ENCODE measurements at places on chromosomes 2 and 18.

GRCh38 chr18:22309191-22309590 lies 108.5 kb downstream of the CTAGE1 start:
- no peak for DNase-seq

GRCh38 chr18:35077937-35078336 lies 36.7 kb downstream of the MAPRE2 start:
- DNase-seq = no peak

DNA sequence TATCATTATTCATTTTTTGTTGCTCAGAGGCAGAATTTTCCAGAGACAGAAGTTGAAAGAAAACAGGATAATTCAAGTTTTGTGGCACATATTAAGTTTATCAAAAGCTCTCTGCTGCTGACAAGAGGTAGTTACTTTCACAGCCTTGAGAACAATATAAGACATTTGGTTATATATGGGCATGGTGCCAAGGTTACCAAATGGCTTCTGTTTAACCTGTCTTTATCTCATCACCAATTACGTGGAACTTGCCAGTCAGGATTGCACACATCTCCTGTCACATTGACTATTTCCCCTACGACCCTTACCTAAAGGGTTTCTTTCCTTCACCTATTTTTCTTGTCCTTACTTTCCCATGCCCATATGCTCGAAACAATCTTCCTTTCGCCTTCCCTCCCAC lies 35.9 kb downstream of the KLF7 start:
- no peak for DNase-seq

DNA sequence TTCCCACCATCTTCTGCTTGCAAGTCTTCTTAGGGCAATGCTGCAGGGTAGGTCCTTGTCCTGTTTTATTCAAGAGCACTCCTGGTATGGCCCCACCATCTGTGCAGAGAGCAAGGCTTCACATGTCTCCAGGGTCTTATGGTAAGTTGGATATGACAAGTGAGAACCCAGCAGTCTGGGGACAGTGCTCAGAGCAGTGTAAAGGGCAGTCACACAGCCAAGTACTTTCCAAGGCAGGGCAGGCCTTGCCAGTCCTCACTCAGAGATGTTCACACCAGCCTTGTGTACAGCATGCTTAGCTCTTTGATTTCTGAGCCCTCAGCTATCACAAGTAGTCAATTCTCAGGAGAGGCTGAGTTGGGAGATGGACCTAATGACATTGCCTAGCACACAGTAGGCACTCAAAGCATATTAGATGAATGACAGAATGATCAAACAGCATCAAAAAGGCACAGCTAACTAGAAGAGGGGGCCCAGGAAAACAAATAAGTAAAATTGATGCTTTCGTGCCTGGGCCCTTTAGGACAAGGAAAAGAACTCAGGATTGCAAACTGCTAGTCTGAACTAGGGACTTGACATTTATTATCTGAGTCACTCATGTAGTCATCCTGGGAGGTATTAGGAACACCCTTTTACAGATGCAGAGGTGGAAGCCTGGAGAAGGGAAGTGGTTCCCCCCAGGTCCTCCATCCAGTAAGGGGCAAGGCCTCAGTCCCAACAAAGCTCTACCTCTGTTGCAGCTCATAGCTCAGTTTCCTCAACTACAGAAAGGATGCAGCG lies 86.7 kb upstream of the CTAGE1 start:
- DNase-seq = no peak

DNA sequence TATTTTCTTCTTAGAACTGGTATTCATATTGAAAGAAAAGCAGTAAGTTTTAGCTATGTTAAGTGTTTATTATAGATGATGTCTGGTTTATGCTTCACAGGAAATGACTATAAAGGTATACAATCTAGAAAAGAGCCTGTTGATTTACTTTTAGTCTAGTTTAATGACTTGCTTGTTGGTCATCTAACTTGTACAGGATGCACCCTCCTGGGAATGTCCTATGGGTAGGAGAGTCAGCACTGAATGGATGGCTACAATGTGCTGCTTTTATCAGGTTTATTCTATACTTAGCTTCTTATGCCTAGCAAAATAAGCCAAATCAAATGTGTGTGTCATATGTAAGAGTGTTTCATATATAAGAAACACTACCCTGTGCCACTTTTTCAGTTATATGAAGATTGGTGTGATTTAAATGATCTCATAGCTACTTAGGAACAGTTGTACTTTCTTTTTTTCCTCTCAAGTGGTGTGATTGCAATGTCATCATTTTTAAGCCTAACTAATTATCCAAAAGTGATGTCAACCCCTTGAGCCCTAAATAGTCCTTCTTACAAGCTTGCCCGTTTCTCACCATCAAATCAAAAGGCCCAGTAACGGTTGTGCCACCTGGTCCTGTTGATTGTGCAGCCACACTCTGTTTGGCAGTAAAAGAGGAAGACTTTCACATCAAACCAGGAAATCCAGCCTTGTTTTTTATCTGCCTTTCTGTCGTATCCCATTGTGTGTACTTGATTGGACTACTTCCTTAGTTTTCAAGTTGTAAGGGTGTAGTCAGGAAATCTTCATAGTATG lies 176.0 kb downstream of the DIS3L2 start:
- no peak for DNase-seq

GRCh38 chr2:47422016-47422415 lies 19.1 kb downstream of the MSH2 start:
- no peak for DNase-seq

- DNase-seq = no peak
Measured at GRCh38 chr2:117717072-117717471, 97.4 kb upstream of the DDX18 start.

DNA sequence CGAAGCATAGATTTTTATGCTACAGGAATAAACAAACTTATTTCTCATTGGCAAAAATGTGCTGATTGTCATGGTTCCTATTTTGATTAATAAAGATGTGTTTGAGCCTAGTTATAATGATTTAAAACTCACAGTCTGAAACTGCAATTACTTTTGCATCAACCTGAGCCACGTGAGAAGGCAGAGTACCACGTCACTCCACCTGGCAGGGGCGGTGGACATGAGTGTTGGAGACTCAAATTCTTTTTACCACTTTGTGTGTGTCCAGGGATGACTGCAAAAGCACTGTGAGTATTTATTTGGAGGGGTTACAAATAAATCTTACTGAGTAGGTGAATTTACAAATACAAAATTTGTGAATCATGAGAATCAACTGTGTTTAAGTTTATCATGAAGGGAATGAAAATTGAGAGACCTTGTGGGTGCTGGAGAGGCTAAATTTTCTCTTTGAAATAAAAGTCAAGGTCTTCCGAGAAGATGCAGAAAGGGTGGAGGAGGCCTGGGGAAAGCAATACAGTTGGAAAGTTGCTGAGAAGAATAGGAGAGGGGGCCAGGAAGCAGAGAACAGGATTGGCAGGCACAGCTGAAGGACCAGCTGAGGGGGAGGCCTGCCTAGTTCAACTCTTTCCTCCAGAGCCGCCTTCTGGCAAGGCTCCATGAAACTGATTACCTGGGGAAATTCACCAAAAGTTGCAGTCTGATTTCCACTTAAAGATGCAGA lies 316.4 kb downstream of the MYCN start:
- no peak for DNase-seq

DNA sequence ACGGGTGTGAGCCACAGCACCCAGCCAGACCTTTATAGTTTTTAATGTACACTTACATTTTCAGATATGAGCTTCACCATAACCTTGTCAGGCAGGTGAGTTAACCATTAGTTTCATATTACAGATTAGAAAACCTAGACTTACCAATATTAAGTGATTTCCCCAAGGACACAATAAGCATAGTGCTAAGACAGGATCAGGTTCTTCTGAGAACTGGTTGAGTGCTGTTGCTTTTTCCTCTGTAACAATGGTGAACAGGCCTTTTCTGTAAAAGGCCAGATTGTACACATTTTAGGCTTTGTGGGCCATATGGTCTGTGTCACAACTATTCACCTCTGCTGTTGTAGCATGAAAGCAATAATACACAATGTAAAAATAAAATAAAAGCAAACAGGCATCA lies 332.0 kb downstream of the PIK3C3 start:
- no peak for DNase-seq

DNA sequence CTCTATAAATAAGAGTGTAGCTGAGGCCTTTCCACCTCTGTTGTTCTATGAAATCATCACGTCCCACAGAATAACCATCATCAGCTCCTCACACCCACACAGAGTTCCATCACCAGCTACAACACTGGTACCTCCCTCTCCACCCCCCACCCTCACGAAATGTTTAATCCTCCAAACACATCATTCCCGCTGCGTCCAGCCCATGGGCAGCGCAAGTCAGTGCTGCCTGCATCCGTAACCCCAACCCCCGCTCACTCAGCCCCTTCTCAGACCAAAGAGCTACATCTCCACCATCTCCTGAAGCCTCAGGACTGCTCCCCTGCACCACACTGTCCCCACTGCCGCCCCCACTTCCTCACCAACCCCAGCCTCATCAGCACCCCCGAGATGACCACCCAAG lies 19.4 kb downstream of the DNMT3A start:
- no peak for DNase-seq

GRCh38 chr2:198098918-198099317 lies 294.5 kb downstream of the PLCL1 start:
- no peak for DNase-seq

GRCh38 chr2:165617741-165618481 lies 148.4 kb downstream of the CSRNP3 start:
- no peak for DNase-seq

DNA sequence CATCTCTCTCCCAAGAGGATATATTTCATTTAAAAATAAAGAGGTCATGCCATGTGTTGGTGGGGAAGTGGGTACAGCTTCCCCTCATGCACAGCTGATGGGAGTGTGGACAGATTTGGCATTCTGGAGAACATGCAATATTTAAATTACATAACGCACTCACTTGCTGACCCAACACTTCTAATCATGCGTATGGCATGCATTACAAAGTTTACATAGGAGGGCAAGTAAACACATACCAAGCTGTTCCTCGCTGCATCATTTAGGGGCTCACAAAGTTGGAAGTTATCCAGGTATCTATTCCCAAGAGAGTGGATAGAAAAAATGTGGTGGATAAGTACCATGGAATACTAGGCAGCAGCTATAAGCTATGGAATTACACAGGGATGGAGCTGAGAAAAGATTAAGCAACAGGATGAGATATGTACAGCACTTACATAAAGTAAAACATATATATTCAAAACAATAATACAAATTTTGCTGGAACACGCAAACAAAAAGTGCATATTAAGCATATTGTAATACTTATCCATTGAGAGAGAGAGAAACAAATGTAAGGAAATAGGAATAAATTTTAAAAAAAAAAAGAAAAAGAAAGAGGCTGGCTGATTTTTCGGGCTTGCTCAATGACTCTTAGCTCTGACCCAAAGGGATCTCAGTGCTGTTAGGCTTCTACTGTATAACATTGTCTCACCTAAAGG lies 11.0 kb downstream of the CYP1B1 start:
- DNase-seq = no peak

- no peak for DNase-seq
Measured at GRCh38 chr2:239576784-239577685, 176.2 kb upstream of the HDAC4 start.

GRCh38 chr2:120227111-120227991 lies 4.2 kb upstream of the TMEM185B start:
- no peak for DNase-seq

- DNase-seq = no peak
Measured at GRCh38 chr2:208794288-208794975, 387.8 kb downstream of the PTH2R start.

DNA sequence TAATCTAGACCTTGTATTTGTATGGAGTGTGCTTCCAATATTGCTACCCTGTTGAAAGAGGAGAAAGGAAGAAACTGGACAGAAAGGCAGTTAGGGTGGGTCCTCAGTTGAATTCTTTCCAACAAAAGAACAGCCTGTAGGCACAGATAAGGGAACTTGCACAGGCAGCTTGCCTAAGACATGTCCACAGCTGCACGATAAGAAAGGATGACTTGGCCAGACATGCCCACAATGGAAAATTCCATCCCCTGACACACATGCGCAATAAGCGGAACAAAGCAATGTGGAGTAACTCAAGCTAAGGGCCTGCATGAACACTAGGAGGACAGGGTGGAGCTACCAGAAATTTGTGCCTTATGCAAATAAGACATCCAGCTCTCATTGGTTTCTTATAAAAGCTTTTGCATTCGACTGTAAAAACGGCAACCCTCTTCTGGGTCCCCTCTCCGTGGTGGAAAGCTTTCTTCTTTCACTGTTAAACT lies 1084.7 kb upstream of the NXPH2 start:
- no peak for DNase-seq

DNA sequence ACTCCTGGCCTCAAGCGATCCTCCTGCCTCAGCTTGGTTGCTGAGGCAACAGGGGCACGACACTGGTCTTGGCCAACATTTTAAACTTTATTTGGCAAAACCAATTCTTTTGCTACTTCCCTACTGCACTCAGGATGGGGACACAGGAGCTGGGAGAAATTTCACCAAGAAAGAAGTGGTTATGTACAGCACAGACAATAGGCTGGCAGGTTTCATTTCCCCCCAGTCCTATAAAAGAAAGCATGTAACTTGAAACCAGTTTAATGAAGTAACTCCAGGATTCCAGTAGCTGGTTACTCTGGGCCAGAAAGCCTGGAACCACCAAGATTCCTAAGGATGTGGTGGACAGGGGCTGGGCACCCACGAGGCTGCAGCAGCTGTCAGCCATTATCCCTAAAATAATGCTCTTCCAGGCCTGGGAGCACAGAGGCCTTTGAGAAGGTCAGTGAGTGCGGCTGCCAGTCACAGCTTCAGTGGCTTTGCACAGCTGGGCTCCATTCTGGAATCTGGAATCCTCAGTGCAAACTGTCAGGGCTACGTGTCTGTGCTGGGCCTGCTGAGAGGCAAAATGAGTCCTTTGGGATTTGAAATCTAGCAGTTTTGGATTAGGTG lies 142.3 kb upstream of the ITGA6 start:
- DNase-seq = no peak

DNA sequence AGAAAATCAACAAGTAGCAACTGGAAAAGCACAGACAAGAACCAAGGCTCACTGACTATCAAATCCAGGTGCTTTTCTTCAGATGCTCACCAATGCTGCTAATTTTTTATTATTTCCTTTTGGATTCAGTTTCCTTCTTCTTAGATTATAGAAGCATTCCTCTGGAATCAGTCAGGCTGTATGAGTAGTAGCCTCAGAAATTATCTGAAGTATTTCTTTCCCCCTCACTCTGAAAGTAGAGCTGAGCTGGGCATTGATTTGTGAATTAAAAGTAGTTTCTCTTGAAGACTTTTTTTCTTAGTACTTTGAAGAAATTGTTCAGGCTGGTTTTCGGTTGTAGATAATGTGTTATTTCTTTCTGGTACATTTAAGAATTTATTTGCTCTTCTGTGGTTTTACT lies 273.7 kb downstream of the NOL4 start:
- no peak for DNase-seq

All from naive thymus-derived CD4-positive, alpha-beta T cell (primary cell).